ENCODE measurements at places on chromosomes 13 and 19.

GRCh38 chr19:48469289-48469881 is at the start of gene CYTH2:
CYTH2 (plus strand) TSS chr19:48469369; CDS start chr19:48469508, 139 bp downstream.
- peak; percentile 85 for DNase-seq

DNA sequence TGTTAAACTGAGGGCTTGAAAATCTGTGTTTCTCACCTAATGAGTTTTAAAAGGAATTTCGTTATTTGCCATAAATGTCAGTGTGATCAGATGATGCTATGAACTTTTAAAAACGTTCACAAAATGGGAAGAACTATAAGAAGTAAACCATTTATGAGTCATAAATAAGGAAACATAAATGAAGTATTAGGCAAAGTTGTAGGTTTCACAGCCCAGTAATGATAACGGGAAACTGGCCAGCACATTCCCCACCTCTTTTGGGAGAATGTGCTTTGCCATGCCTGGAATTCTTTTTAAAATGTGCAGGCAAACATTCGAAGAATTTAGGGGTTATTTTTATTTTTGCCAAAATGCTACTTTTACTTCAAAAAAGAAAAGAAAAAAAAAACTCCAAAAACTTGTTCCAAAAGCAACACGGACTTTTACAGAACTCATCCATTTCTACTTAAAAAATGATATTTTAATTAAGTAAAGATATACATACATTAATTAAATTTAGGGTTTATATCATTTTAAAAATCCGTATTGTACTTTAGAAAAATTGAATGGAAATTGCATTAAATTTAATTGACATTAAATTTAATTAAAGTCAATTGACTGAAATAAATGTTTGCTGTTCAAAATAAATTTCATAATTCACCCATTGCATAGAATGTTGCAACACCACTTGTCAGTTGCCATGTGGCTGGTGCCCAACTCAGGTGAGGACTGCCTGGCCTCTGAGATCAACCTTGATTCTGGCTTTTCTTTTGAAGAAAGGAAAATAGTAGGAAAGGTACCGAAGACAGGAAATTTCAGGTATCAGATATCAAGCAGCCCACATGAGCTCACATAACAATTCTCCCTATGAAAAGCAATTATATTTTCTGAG is 1198.5 kb downstream of the EFNB2 start:
- DNase-seq = no peak

GRCh38 chr19:58519087-58519354 is 589 bp downstream of the ZBTB45 start:
- DNase-seq = peak; percentile 74

- DNase-seq = no peak
Observed at GRCh38 chr13:21567714-21568113, 36.3 kb downstream of the MICU2 start.

Data from nephron progenitor cell (in vitro differentiated cells).